ENCODE measurements at places on chromosomes 3 and 15.

GRCh38 chr15:60583946-60584345 is 105.0 kb upstream of the ICE2 start:
- DNase-seq = no peak

DNA sequence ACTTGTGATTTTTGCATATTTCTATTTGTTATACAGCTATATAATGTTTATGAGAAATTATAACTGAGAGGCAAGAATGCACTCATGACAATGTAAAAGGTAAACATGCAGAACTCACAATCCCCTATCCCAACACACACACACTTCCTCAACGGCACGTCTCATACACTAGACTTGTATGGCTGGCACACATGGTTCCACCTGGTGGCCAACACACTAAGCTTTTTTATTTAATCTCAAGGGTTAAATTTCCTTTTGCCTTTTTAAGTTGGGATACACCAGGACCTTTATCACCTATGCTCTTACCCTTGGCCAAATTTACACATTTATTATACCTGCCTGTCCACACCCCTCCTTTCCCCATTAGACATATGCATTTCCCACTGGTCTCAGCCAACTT is 88.6 kb upstream of the PSMD6 start:
- DNase-seq = no peak

- no peak for DNase-seq
Measured at GRCh38 chr3:111311709-111312235, 230.2 kb upstream of the CD96 start.

DNA sequence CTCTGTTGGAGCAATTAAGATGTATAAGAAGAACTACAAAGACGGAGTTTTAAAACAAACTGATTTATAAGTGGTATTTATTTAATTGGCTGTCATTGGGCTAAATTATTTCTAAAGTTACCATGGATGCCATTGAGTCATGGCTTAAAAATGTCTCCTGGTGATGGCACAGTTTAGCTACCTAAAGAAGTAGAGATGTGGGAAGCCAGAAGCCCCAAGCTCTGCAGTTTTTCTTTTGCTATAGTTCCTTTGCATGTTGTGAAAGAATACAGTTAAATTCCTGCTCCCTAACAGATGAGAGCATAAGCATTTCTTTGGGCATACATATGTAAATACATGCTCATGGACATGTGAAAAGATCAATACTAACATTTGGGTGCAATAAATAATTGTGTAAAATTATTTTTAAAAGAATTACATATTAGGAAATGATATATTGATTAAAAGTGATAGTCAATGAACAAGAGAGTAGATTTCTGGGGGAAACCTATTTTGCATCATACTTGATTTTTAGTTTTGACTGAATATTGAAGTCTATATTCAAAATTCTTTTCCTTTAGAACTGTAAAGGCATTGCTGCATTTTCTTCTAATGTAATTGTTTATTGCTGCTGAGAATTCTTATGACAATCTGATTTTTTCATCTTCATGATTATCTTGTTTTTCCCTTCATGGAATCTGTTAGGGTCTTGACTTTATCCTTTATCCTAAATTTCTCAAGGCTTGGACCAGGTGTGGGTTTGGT is 2.1 kb downstream of the OPA1 start:
- no peak for DNase-seq

DNA sequence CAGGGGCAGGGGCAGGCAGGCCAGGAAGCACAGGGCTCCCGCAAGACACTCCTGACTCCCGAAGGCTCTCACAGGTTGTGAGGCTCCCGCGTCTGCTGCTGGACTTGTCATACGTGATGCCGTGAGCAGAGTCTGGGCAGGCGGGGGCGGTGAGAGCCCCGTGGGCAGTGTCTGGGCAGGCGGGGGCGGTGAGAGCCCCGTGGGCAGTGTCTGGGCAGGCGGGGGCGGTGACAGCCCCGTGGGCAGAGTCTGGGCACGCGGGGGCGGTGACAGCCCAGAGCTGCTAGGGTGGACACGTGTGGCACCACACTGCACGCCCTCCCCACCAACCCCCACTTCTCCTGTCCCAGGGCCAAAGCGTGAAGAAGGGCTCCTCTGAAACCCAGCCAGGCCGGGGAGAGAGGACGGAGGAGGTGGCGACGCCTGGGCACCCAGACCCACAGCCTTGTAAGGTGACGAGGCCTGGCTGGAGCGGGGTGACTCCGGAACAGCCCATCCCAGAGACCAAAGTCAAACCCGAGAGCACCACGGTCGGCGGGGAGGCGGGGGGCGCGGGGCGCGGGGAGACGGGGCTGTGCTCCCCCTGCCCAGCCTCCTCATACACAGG is 35.0 kb downstream of the TNK2 start:
- no peak for DNase-seq

- no peak for DNase-seq
Measured at GRCh38 chr3:28022916-28023315, 218.5 kb upstream of the CMC1 start.

- no peak for DNase-seq
Measured at GRCh38 chr3:89521328-89521727, 413.9 kb downstream of the EPHA3 start.

DNA sequence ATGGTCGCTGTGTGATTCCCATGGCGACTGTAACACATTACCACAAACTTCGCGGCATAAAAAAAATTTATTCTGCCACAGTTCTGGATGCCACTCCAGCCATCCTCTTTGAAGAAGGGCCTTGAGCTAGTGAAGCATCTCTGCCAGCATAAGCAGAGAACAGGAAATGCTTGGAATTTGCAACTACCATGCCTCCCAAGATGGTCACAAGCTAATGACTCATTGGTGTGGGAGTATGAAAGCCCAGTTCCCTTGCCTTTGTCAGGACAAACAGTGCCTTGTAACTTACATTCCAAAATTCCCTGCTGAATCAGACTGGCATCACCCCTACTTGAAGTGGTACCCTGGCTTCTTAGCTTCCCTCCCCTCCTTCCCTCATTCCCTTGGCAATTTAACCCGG is 129.7 kb downstream of the PROS1 start:
- no peak for DNase-seq

DNA sequence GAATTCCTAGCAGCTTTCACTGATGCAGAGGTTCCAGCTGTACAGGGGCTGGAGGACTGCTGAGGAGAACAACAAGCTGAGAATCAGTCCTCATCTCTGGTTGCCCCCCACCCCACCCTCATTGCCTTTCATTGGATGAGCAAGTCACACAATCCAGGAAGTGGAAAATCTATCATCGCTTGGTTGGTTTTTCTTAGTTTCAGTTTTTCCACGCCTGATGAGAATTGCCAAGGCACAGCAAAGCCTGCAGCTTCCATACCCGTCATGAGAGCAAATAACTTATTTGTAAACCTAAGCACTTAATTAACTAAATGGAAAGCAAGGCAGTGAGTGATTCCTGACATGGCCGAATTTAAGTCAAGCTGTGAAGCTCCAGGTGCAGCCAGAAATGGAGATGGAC is 21.4 kb upstream of the LIPC start:
- no peak for DNase-seq

- no peak for DNase-seq
Measured at GRCh38 chr3:110393941-110394340, 677.7 kb upstream of the NECTIN3 start.

- DNase-seq = no peak
Measured at GRCh38 chr3:34323517-34323916, 525.1 kb downstream of the PDCD6IP start.

DNA sequence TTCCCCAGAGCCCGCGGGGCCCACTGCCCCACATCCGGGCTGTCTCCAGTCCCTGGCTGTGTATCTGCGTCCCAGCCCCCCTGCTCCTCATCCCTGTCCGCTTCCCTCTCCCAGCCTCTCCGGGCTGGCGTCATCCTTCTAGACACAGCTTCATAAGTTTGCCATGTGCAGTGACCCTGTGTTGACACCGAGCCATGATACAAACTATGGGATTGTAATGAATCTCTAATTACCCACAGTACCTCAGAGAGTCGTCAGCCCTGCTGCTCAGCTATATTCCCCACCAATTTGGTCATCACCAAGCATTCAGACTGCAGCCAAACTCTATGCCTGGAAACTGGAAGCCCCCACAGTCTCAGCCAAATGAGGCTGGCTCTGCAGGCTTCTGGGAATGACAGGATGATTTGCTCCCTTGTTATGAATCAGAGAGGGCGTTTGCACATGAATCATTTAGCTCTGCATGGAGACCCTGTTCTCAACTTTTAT is 466.1 kb upstream of the ATP11B start:
- DNase-seq = no peak

DNA sequence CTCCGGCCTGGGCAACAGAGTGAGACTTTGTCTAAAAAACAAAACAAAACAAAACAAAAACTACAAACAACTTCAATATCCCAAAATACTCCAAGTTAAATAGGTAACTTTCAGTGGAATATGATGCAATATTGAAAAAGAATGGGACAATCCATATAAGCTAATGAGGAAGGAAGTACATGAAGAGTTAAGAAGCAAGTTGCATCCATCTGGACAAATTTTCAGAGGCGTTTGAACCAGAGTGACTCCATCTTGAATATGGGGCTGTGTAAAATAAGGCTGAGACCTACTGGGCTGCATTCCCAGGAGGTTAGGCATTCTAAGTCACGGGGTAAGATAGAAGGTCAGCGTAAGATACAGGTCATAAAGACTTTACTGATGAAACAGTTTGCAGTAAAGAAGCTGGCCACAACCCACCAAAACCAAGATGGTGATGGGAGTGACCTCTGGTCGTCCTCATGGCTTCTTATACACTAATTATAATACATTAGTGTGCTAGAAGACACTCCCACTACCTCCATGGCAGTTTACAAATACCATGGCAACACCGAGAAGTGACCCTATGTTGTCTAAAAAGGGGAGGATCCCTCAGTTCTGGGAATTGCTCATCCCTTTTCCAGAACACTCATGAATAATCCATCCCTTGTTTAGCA is 58.1 kb upstream of the LCTL start:
- DNase-seq = no peak

Data from NCI-H460 (cell line).